ENCODE measurements at places on chromosomes 2 and 18. TPM values are rescaled to one million over a fixed set of nuclear protein-coding genes. Genes with fewer than 3 reads are reported as not detected.
A peak's percentile ranks its signal among the peaks of the same experiment; 100 is the strongest.

PLEKHH2 gene
- total RNA-seq = 5.8 TPM

MYO3B gene
- total RNA-seq = 0.44 TPM

CXCR1 gene
- total RNA-seq = not detected

GAL3ST2 gene
- total RNA-seq = 0.73 TPM

GPAT2 gene
- 0.55 TPM for total RNA-seq

IL1R2 gene
- total RNA-seq = not detected

D2HGDH gene
- total RNA-seq = 26.8 TPM

DNA sequence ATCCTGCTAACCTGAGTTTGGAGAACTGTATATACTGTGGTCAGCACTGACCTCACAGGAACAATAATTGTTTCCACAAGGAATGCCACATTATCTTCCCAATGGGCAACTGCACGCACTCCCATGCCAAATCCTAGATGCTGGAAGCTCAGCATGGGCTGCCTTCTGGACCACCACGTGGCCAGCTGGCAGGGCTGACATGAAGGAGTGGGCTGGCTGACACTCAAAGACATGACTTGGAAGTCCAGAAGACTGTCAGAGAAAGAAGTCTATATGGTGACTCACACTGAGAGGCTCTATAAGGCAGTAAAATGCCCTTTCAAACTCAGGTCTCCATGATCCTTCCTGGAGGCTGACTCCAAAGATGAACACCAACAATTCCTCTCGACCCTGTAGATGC, 98.4 kb upstream of the RNF152 start:
- H3K27ac ChIP-seq = no peak overlapping the region
- no peak for DNase-seq
- peaks cover 13% of the 10 kb centered on the region for H3K4me1 ChIP-seq
- H3K27me3 ChIP-seq = no peaks in the 10 kb centered on the region
- H3K36me3 ChIP-seq = no peaks in the 10 kb centered on the region

GRCh38 chr18:8942909-8943545, 159.5 kb upstream of the NDUFV2 start:
- H3K4me1 ChIP-seq = peaks cover 62% of the 10 kb centered on the region
- H3K36me3 ChIP-seq = peaks cover 9% of the 10 kb centered on the region
- H3K4me3 ChIP-seq = no peak overlapping the region
- no peak for DNase-seq
- H3K27ac ChIP-seq = no peak overlapping the region

DNA sequence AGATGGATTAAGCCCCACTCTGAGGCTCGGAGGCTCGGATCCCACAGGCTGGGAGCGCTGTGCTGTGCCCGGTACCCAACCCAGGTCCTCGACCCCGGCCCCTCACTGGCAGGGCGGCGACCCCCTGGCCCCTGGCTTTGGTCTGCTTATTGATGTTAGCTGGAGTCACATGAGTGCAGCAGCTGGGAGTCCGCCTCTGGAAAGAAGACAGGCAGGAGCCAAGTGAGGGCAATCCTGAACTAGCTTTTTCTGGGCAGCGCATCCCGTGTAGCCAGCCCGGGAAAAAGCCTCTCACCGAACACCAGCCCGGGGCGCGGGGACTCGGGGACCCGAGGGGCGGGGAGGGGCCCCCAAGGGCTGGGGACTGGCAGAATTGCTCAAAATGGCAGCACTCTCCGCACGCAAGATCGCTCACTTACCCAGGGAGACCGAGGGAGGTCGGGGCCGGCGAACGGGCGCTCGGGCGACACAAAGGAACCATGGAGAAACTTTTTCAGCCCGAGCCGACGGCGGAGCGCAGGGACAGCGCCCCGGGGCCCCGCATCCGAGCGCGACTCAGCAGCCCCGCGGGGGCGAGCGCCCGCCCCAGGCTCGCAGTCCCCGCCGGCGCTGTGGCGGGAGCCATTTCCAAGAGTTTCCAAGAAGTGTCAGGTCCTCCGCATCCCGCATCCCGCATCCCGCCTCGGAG, 567 bp downstream of the TMEM200C start:
- DNase-seq = peak; percentile 51
- no peaks in the 10 kb centered on the region for H3K36me3 ChIP-seq
- peak overlapping the region; percentile 83 for H3K4me3 ChIP-seq

DNA sequence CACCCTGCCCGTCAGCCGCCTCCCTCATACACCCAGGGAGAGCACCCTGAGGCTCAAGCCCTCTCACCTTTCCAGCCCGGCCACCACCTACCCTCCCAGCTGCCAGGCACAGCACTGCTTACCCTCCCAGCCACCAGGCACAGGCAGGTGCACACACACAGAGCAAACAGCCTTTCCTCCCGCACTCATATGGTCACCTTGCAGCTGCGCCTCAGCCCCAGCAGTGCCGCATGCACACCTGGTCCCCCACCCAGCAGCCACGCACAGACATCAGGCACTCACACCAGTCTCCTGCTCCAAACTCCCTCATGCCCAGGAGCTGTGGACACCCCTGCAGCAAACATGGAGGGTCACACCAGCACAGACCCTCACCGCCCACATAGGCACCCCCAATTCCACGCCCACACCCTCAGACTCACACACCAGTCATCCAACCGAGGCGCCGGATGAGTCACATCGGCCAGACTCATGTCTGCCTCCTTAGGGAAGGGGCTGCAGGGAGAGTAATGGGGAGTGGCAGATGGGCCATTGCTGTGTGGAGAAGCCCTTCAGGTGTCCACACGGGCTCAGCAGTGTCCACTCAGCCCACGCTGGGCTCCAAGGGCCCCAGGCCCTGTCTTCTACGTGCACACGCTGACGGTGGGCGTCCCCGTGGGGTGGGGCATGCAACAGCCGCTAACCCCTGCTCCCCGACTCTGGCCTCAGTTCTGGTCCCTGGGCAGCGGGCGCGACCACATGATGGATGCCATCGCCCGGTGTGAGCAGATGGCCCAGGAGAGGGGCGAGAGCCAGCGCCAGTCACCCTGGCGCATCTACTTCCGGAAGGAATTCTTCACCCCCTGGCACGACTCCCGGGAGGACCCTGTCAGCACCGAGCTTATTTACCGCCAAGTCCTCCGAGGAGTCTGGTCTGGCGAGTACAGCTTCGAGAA, 22.3 kb upstream of the GPR17 start:
- no peaks in the 10 kb centered on the region for H3K27me3 ChIP-seq
- peak; percentile 6 for DNase-seq
- no peak overlapping the region for H3K4me3 ChIP-seq
- no peaks in the 10 kb centered on the region for H3K4me1 ChIP-seq

DNA sequence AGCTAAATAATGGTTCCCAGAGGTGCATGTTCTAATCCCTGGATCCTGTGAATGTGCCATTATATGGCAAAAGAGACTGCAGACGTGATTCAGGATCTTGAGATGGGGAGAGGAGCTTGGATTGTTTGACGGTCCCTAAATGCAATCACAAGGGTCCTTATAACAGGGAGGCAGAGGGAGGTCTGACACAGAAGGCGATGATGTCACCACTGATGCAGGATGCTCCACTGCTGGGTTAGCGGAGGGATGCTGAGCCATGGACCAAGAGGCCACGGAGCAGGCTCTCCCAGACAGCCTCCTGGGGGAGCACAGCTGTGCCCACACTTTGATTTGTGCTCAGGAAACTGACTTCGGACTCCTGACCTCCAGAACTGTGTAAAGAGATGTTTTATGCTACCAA, 156.2 kb downstream of the UXS1 start:
- no peaks in the 10 kb centered on the region for H3K27me3 ChIP-seq
- peaks cover 6% of the 10 kb centered on the region for H3K4me1 ChIP-seq
- no peaks in the 10 kb centered on the region for H3K36me3 ChIP-seq
- DNase-seq = no peak
- H3K27ac ChIP-seq = no peak overlapping the region

- H3K36me3 ChIP-seq = peaks cover 48% of the 10 kb centered on the region
- peaks cover 4% of the 10 kb centered on the region for H3K27me3 ChIP-seq
- peaks cover 4% of the 10 kb centered on the region for H3K4me1 ChIP-seq
These were observed 125.7 kb downstream of the EIPR1 start for GRCh38 chr2:3251946-3252345.

DNA sequence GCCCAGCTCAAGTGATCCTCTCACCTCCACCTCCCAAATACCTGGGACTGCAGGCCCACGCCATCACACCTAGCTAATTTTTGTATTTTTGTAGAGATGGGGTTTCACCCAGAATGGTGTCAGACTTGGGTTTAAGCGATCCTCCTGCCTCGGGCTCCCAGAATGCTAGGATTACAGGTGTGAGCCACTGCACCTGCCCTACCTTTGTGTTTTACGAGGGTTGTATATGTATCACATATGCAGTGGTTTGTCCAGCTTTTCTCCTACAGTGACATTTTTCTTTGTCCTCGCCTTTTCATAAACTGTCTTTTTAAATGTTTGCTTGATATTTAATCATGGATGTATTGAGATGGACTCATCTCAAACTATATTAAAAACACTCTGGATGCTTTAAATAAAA, 38.5 kb downstream of the AGAP1 start:
- H3K4me1 ChIP-seq = peaks cover 58% of the 10 kb centered on the region
- no peak overlapping the region for H3K27ac ChIP-seq
- peaks cover 15% of the 10 kb centered on the region for H3K36me3 ChIP-seq

DNA sequence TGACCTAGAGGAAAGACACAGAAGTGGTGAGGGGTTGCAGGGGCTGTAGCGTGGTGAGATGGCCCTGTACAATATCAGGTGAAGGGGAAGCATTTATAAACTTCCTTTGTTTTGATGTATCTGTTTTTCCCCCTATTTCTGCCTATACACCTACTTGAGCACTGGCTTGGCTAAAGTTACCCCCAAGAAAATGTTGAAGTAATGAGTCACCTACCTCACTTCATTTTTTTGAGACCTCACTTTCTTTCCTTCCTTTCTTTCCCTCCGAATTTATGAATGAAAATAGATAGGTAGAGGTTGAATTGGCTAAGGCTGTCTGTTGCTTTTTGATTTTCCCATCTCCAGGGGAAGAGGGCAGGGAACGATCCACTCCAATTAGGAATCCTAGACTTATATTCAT, 231.1 kb upstream of the EPAS1 start:
- H3K4me1 ChIP-seq = peaks cover 12% of the 10 kb centered on the region
- no peak overlapping the region for H3K4me3 ChIP-seq
- no peaks in the 10 kb centered on the region for H3K36me3 ChIP-seq
- H3K27me3 ChIP-seq = no peaks in the 10 kb centered on the region

GRCh38 chr2:122748552-122749011, 993.1 kb downstream of the TSN start:
- no peaks in the 10 kb centered on the region for H3K36me3 ChIP-seq
- no peaks in the 10 kb centered on the region for H3K27me3 ChIP-seq
- no peak overlapping the region for H3K4me3 ChIP-seq
- no peak overlapping the region for H3K27ac ChIP-seq

- peaks cover 13% of the 10 kb centered on the region for H3K4me1 ChIP-seq
- no peak for DNase-seq
- H3K27ac ChIP-seq = no peak overlapping the region
- H3K36me3 ChIP-seq = no peaks in the 10 kb centered on the region
- H3K4me3 ChIP-seq = no peak overlapping the region
These were observed 7.3 kb upstream of the CAPN10 start for GRCh38 chr2:240579071-240579762.

- peaks cover 3% of the 10 kb centered on the region for H3K27me3 ChIP-seq
- DNase-seq = no peak
- no peak overlapping the region for H3K27ac ChIP-seq
- no peak overlapping the region for H3K4me3 ChIP-seq
- peaks cover 25% of the 10 kb centered on the region for H3K4me1 ChIP-seq
- H3K36me3 ChIP-seq = no peaks in the 10 kb centered on the region
These were observed 39.9 kb upstream of the SMAD7 start for GRCh38 chr18:48990481-48991318.

DNA sequence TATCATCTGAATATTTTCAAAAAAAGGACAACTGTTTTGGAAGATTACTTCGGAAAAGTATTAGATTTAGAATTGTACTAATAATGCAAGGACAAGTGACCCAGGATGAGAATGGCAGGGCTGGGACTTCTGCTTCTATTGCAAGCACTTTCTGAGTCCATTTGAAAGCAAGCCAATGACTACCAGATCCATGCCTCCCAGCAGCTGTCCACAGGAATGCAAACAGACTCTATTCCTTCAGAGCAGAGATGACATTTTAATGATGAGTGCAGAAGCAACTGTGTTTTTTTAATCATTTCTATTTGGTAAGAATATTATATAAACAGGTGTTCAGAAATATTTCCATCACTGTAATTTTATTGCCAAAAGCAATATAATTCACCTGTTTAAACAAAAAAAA, 456.7 kb downstream of the SOX11 start:
- H3K27ac ChIP-seq = no peak overlapping the region
- no peaks in the 10 kb centered on the region for H3K4me1 ChIP-seq
- no peak for DNase-seq
- no peak overlapping the region for H3K4me3 ChIP-seq
- H3K36me3 ChIP-seq = peaks cover 42% of the 10 kb centered on the region

DNA sequence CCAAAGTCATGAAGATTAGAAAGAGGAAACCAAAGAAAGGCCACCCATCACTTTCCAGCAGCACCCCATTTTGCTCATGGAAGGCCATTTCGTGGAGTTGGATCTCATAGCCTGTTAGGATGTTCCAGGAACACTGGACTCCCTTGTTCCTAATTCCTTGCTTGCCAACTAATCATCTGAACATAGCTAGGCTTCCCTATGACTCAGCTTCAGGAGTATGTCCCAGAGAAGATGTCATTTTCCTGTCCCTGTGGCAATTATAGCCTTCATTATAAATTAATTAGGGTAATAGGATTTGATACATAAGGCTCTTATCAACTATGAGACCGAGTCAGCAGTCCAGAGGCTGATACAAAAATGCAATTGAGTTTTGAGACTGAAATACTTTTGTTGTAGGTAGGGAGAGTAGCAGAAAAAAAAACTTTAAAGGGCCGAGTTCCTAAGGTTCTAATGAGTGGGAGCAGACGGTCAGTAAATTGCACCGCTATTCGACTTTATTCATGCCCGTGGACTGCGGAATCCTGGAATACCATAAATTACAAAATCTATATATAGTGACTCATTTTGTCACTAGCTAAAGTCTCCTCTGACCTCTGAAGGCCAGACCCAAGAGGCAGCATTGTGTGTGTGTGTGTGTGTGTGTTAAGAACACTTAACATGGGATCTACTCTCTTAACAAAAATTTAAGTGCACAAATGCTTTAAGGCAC, 311.8 kb downstream of the FBXO15 start:
- no peak for DNase-seq
- H3K4me3 ChIP-seq = no peak overlapping the region
- H3K27me3 ChIP-seq = no peaks in the 10 kb centered on the region
- no peaks in the 10 kb centered on the region for H3K36me3 ChIP-seq

All from WTC11 (cell line).